ENCODE measurements at places on chromosomes 5 and 9.

DNA sequence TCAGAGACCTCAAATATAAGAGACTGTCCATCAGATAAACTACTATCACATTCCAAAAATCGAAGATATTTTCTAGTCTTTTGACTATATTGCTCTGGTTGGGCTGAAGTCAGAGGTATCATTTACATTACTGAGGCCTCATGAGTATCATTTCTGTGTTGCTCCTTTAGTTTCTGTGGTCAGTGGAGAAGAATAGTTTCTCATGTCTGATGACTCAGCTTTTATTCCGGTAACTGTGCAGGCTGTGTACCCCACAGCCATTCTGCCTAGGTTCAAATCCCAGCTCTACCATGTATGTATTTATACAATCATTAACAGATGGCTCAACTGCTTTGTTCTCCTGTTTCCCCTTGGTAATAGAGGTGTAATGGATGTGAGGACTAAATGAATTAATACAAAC is 179.3 kb downstream of the ALDH1A1 start:
- no peak for DNase-seq

- no peak for DNase-seq
Observed at GRCh38 chr9:135340143-135340655, 139.4 kb upstream of the PPP1R26 start.

GRCh38 chr5:73797132-73797510 is 171.1 kb downstream of the ARHGEF28 start:
- no peak for DNase-seq

DNA sequence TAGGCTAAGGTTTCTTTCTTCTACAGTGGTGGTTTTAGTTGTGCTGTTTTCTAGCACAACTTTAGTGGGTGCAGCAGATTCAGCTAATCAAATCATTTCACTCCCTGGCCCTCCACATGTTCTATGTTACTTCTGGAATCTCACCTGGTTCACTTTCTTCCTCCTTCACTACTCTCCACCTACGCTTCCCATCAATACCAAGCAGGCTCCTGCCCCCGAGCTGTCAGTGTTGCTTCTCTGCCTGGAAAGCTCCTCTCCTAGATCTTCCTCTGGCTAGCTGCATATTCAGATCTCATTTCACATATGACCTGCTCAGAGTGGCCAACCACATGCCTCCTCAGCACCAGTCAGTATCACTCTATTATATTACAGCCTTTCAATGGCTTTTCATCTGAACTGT is 19.6 kb upstream of the GABRB2 start:
- DNase-seq, result no peak

DNA sequence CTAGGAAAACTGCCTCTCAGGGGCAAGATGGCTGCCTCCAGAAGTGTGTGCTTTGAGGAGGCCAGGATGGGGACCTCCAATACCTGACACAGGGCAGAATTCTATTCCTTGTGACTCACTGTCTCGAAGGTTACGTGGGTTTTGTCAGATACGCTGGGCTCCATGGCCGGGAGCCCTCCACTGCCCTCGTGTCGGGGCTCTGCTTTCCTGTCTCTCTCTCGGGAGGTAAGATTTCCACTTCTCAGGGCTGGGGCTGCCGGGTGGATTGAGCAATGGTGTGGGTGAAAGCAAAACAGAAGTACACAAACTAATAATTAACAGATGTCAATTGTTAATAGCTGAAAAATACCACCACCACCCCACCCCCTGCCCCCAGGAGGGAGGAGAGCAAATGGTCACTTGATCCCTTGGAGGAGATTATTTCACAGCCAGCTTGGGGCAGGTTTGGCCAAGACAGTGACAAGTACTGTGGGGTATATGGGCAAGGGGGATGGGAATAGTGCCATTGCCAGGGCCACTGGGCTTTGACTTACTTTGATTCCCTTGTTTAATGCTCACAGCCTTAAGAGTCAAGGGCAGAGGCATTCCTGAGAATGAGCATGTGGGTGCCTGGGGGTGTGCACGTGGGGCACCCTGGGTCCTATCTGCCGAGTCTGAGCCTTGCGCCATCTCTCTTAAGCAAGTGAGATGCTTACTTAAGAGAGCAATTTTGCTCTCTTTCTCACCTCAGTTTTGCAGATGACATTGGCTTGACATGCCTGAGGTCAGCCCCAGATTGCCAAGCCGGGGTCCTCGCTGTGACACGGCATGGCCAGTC is 28.8 kb upstream of the DAB2IP start:
- no peak for DNase-seq

- no peak for DNase-seq
Observed at GRCh38 chr9:34550681-34551270, 28.0 kb upstream of the ENHO start.

DNA sequence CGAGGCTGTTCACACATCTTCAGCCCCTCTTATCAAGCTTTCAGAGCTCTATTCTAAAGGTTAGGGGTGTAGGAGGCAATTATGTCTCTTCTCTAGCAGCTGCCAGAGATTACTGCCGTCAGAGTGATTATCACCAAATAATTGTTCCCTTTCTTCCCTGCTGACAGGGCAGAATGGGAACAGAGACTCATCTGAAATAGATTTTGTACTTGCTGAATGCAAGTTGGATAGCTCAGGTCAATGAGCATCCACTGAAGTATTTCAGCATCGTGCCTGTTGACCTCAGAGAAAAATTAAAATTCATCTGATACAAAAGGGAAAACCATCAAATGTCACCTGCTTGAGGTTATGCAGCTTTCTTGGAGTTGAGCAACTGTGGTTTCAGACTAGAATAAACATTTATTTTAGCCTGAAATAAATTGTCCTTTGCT is 213.7 kb upstream of the MAP3K1 start:
- DNase-seq, result no peak

DNA sequence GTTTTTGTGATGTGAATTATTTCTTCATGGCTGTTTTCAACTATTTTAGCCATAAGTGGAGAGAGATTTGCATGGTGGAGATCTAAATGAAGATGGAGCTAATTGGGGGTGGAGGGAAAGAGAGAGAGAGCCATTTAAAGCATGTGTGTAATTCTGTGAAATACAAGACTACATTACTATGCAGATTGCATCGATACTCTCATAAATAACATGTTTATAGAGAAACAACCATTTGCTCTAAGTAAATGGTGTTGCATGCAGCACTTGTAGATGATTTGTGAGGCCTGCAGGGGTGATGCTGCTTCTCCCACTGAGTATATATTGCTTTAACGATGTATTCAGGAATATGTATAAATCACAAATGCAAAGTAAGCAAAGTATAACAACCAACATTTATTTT is 270.2 kb upstream of the RIOK2 start:
- DNase-seq, result no peak

DNA sequence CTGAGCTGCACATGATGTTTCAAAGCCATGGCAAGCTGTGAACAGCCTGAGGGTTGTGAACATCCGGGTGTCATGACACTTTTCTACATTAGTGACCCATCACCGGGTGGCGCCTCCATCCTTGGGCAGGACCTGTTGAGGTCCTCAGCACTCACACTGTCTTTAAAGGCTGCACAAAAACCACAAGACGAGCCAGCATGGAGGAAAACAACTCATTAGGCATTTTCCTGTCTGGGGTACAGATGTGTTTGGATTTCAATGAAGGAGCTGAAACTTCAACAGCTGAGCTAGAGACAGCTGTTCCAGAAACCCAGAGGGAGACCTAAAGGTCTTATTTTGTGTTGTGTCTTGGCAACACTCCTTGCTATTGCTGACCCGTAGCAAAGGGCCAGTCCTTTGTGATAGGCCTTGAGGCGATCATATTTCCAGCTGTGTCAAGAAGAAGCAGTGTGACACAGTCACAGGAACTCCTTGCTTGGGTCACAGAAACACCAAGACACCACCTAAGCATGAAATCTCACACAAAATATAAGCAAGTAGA is 151.8 kb upstream of the VLDLR start:
- peak; percentile 3 for DNase-seq

GRCh38 chr5:131279204-131279603 is 15.4 kb downstream of the CDC42SE2 start:
- DNase-seq, result no peak

DNA sequence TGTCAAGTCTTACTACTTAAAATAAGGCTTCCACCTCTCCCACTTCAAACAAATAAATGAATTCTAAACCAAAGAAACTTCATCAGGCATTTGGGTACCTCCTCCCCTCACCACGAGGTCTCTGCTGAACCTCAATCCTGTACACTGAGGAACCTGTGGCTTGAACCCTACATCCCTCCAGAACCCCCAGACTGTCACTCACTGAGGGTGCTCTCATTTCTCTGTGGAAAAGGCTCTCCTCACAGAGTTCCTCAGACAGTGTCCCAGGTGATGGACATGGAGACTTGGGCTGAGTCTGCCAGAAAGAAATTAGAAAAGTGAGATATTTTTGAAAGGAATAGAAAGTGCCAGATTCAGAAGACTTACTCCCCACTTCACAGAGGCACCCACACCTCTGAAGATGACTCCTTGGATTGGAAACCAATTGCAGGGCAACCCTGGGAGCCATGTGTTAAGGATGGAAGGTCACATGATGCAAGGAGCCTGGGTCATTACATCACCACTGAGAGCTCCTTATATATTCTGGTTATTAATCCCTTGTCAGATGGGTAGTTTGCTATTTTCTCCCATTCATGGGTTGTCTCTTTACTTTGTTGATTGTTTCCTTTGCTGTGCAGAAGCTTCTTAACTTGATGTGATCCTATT is 19.8 kb downstream of the MLANA start:
- DNase-seq, result no peak

GRCh38 chr9:115910959-115911358 is 242.6 kb upstream of the PAPPA start:
- no peak for DNase-seq

- DNase-seq, result no peak
Observed at GRCh38 chr5:100469767-100470166, 65.4 kb upstream of the FAM174A start.

- no peak for DNase-seq
Observed at GRCh38 chr9:97557606-97558095, 56.2 kb downstream of the TMOD1 start.

DNA sequence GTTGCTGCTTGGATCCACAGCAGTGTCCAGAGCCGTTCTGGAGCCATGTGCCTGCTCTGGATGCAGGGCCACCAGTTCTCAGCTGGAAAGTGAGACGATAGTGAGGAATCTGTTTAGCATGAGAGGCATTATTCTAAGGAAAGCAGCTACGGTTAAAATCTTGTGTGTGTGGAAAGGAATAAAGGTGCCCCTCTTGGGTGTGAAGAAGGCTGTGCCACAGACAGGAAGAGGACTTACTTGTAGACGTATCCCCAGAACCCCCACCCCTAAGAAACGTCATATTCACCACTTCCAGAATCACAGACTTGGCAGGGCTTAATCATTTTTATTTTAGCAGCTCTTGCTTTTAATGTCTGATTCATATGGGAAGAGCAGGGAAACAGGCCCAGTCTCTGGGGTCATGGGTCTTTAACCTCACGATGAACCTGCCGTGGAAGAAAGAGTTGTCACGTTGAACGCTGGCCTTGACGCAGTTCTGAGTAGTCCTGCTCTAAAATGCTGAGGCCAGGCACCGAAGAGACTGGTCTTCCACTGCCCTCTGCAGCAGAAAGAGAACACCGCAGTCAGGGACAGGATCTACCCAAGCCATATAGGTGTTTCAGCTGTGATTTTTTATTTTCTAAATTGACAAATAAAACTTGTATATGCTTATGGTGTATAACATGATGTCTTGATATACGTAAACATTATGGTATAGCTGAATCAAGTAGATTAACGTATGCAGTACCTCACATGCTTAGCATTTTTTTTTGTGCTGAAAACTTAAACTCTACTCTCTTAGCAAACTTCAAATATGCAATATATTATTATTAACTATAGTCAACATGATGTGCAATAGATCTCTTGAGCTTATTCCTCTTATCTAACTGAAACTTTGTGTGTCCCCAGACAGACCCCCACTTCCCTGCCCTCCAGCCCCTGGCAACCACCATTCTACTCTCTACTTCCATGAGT is 38.8 kb downstream of the CARTPT start:
- peak; percentile 62 for DNase-seq

- no peak for DNase-seq
Observed at GRCh38 chr9:33881635-33882034, 64.7 kb downstream of the UBE2R2 start.

DNA sequence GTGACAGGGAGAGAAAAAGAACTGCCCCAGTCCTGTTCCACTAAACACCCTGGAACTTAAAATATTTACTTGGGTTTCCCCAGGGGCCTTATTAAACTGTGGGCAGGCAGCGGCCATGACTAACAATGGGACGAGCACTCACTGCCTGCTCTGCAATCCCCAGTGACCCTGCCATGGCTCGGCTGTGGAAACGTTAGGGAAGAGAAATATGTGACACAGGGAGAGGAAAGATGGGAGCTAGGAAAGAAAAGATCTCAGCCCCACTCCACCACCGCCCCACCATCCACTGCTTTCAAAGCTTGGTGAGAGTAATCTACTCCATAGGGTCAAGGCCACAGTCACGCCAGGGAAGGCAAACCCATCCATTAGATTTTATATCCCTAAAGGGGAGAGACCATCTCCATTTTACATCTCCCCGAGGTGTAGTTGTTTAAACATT is 117.6 kb downstream of the EFNA5 start:
- no peak for DNase-seq

GRCh38 chr5:175467983-175468690 is 10.2 kb upstream of the SFXN1 start:
- DNase-seq, result no peak

- no peak for DNase-seq
Observed at GRCh38 chr5:159273923-159274322, 10.8 kb downstream of the UBLCP1 start.

GRCh38 chr5:43646992-43647391 is 44.0 kb downstream of the NNT start:
- no peak for DNase-seq

DNA sequence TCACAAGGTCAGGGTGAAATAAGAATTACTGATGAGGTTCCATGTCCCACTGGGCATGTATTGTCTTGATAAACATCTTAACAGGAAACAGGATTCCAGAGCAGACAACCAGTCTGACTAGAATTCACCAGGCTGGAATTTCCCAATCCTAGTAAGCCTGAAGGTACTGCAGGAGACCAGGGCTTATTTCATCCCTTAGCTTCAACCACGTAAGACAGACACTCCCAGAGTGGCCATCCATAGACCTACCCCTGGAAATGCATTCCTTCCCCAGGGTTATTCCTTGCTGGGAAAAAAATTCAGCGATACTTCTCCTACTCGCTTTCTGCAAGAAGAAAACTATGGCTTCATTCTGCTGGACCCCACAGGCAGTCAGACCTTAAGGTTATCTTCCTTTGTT is 785.4 kb downstream of the NR2F1-AS1 start:
- no peak for DNase-seq

GRCh38 chr5:61055434-61056006 is 106.7 kb downstream of the SMIM15 start:
- DNase-seq, result peak; percentile 58

DNA sequence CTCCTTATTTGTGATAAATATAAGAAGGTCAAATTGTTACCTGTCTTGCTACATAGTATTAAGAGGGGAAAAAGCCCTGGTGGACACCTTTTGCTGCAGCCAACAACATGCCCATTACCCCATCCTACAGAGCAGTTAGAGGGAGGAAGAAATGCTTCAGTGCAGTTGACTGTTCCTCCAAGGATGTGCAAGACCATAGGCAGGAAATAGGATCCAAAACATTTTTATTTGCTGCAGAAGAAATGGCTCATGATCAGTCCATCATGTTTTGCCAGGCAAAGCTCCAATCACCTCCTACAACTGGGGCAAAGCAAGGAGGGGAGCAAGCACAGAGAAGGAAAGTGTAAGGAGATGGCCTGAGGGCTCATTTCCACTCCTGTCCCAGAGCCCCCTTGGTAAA is 399.1 kb upstream of the PIK3R1 start:
- no peak for DNase-seq

- no peak for DNase-seq
Observed at GRCh38 chr5:88544671-88545070, 276.0 kb upstream of the TMEM161B start.

GRCh38 chr5:89125372-89125771 is 242.4 kb upstream of the MEF2C start:
- no peak for DNase-seq

All from SW480 (cell line).